Tongue (tissue), 3 donors: ENCODE measurements at places on chromosomes 6 and 20. TPM values are rescaled to one million over a fixed set of nuclear protein-coding genes. Genes with fewer than 3 reads are reported as not detected.

Gene ELOVL2
- 1.4 TPM for total RNA-seq

Gene CRISP2
- total RNA-seq, result not detected

Gene CAPN11
- 0.72 TPM for total RNA-seq

Gene ADGRB3
- 6.1 TPM for total RNA-seq

Gene CST4
- not detected for total RNA-seq

Gene RAMACL
- total RNA-seq, result 3.4 TPM

Gene ZNF341
- total RNA-seq, result 1.8 TPM

Gene EYS
- 1.0 TPM for total RNA-seq

Gene POM121L2
- not detected for total RNA-seq

Gene BPIFB4
- 0.62 TPM for total RNA-seq

Gene ZNF292
- 72.2 TPM for total RNA-seq

Gene PDYN
- total RNA-seq, result not detected

Gene RIMS1
- total RNA-seq, result 2.3 TPM

Gene HSF2
- total RNA-seq, result 106 TPM

Gene TGM3
- 14.5 TPM for total RNA-seq

Gene TPD52L1
- 75.4 TPM for total RNA-seq

Gene LIN28B
- total RNA-seq, result 0.21 TPM

Gene SMLR1
- not detected for total RNA-seq

Gene LY6G5C
- not detected for total RNA-seq

Gene TSHZ2
- total RNA-seq, result 11.8 TPM

Gene CFAP61
- 2.2 TPM for total RNA-seq

Gene CLPSL1
- not detected for total RNA-seq

Gene CBLN4
- not detected for total RNA-seq

Gene RSPH4A
- 0.62 TPM for total RNA-seq

Gene ELOVL4
- 2.7 TPM for total RNA-seq

Gene SEL1L2
- not detected for total RNA-seq

Gene DEFB124
- not detected for total RNA-seq

Gene TFAP2C
- total RNA-seq, result 9.2 TPM

Gene CCN5
- 0.62 TPM for total RNA-seq

Gene PNRC1
- total RNA-seq, result 165 TPM

Gene KCNQ5
- total RNA-seq, result 6.5 TPM

Gene SPAG4
- not detected for total RNA-seq

Gene LPA
- total RNA-seq, result 0.10 TPM

Gene PPP1R16B
- total RNA-seq, result 4.6 TPM

Gene MACROD2
- total RNA-seq, result 5.0 TPM

Gene PRPH2
- 4.2 TPM for total RNA-seq

Gene RSPO4
- total RNA-seq, result not detected

Gene PDSS2
- total RNA-seq, result 11.6 TPM

Gene PTPRT
- total RNA-seq, result 0.92 TPM

Gene TCP11
- total RNA-seq, result not detected

Gene CNKSR3
- 14.8 TPM for total RNA-seq

Gene HLA-DQB1
- total RNA-seq, result not detected

Gene PGC
- not detected for total RNA-seq

Gene RAD21L1
- not detected for total RNA-seq

Gene TMEM244
- total RNA-seq, result 2.3 TPM
